Temporal lobe (tissue), 4 donors: ENCODE measurements at places on chromosomes 13 and 19. TPM values are rescaled to one million over a fixed set of nuclear protein-coding genes. Genes with fewer than 3 reads are reported as not detected.

Gene PSG11
- total RNA-seq, result not detected

Gene KCTD12
- 126 TPM for total RNA-seq

Gene CEACAM16
- total RNA-seq, result not detected

Gene OR7D2
- total RNA-seq, result under 0.01 TPM
